ENCODE measurements at places on chromosomes 11 and 22. TPM values are rescaled to one million over a fixed set of nuclear protein-coding genes. Genes with fewer than 3 reads are reported as not detected.

The MTMR3 gene
- 15.3 TPM for polyA plus RNA-seq

The OR5B12 gene
- polyA plus RNA-seq: not detected

The OR51E2 gene
- 0.02 TPM for polyA plus RNA-seq

The OR4C46 gene
- not detected for polyA plus RNA-seq

The TRIM29 gene
- 1,078 TPM for polyA plus RNA-seq

The GP1BB gene
- polyA plus RNA-seq: 7.6 TPM

The ART1 gene
- polyA plus RNA-seq: not detected

The OR8D1 gene
- not detected for polyA plus RNA-seq

The ZNF280A gene
- not detected for polyA plus RNA-seq

The VPREB1 gene
- not detected for polyA plus RNA-seq
